ENCODE measurements at places on chromosomes 13 and 19.

DNA sequence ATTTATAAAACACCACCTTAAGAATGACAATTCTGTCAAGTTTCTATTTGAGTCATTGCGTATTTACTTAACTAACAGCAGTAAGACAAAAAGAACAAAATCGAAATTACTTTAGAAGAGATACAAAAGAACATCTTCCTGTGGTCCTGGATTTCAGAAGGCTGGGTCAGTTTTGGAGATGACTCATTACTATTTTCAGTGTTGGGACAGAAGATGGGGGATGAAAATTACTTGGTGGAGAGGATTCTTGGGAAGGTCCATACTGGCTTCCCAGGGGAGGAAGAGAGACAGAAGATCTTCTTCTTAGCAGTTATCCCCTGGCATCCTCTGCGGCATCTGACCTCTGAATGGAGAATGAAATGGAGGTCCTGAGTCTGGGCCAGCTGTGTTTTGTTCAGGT, 33.5 kb upstream of the CSNK1A1L start:
- DNase-seq: no peak

GRCh38 chr13:101917475-101917810, 465.0 kb downstream of the ITGBL1 start:
- DNase-seq: no peak

GRCh38 chr19:49155820-49156346, 687 bp upstream of the HRC start:
- DNase-seq: no peak

GRCh38 chr19:38485541-38486285, 52.2 kb downstream of the RYR1 start:
- DNase-seq: no peak

- no peak for DNase-seq
These were observed 17.2 kb downstream of the PKN1 start for GRCh38 chr19:14450168-14450874.

DNA sequence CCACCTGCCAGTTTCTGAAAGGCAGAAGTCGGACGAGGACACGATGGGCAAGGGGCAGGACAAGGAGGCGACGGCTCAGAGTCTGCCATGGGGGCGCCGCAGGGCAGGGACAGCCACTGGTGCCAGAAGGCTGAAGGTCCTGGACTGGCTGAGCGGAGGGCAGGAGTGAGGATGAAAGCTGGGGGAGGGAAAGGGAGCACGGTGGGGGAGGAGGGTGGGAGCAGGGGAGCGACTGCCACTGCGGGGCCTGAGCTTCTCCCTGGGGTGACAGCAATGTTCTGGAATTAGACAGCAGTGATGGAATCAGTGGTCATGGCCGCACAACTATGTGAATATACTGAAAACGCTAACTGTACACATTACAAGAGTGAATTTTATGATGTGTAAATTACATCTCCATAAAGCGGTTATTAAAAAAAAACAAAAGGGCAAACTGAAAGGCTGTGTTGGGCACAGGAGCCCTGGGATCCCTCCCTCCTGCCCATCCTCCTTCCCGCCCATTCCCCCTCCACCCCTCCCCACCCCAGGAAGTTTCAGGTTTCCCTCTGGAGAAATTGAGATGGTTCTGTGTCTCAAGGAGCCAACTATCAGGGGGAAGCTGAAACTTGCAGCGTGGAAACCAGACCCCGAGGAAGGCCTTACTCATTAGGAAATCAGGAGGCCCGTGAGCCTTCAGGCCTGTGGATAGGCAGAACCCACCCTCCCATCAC, 15.9 kb downstream of the MLLT1 start:
- DNase-seq: no peak

DNA sequence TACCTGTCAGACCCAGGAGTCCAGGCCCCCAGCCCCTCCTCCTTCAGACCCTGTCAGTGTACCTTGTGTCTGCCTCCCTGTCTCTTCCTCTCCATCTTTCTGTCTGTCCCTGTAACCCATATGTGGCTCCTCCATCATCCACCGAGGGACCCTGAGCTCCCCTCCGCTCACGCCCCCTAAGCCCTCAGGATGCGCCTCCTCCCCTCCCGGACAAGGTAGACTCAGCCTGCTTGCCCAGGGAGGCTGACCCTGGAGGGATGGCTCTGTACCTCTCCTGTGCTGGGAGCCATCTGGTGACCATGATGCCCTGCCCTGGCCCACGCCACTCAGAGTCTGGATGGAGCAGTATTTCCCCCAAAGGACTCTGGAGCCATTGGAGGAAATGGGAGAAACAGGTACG, 1.0 kb upstream of the CAPN12 start:
- no peak for DNase-seq
